ENCODE measurements at places on chromosomes 16 and 17.

DNA sequence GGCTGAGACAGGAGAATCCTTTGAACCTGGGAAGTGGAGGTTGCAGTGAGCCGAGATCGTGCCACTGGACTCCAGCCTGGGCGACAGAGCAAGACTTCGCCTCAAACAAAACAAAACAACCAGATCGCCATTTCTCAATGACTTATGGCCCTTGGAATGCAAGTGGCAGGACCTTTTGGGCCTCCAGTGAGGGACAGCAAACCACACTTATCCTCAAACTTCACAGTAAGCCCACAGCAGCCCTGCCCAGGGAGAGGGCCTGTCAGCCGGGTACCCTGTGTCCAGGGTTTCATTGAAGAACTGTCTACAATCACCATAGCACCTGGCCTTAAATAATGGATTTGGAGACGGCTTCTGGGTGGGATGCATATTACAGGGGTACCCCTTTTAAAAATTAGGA lies 11.7 kb downstream of the TRAF4 start:
- no peak for DNase-seq

- no peak for DNase-seq
Measured at GRCh38 chr16:48547530-48547929, 62.5 kb downstream of the N4BP1 start.

DNA sequence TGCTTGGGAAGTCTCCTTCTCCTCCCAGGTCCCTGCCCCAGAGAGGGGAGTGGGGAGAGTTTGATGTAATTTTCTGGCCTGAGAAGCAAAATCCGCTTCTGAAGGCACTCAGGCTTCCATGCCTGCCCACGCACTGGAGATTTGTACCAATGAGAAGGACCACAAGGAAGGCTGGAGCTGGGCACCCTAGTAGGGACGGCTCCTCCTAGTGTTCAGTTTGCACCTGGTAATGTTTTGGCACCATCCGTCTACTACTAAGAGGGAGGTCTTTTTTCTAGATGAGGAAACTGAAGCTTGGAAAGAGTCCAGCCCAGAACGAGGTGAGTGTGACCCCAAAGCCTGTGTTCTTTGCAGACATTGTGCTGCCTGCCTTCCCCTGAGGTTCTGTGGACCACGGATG lies 83.6 kb upstream of the NLRP1 start:
- no peak for DNase-seq

DNA sequence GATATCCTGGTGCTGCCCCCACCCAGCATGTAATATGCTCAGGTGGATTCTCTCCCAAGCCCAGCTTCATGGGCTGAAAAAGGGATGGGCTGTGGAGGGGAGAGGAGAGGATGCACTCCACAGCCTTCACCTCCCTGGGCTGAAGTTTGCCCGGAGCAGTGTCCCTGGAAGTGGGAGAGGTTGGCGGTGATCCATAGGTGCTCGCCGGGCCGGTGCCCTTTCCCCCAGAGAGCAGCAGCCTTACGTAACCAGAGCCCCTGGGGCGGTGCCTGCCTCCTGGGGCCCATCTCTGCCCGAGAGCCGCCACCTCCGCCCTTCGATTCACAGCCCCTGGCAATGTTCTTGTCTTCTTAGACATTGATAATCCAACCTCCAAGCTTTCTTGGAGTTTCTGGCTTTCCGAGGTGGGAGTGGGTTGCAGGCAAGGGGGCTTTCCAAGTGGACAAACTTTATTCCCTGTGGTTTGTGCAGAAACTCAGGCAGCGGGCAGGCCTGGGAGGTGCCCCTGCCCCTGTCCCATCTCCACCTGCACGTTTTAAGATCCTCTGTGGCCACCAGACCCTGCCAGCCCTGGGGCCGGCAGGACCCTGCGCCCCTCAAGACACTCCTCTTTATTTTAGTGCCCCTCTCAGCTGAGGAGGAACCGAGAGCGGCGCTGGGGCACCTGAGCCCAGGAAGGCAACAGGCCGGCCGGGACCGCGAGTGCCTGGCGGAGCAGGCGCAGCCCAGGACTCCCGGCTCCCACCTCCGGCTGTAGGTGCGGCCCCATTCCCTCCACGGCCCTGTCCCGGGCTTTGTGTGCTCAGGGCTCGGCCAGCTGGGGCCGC lies 3.1 kb upstream of the WDR90 start:
- DNase-seq: no peak

DNA sequence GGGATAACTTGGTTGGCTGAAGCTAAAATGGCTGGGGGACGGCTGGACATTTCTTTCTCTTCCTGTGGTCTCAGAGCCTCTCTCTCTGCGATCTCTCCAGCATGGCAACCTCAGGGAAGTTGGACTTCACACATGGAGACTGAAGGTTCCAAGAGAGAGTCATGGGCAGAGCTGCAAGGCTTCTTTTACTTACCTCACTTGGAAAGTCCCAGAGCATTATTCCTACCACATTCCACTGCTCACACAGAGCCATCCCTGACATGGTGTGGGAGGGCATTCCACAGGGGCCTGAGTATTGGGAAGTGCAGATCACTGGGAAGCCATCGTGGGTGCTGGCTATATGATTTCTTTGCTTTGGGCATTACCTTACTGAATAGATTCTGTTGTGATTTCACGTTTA lies 9.8 kb upstream of the SLC6A2 start:
- DNase-seq: no peak

GRCh38 chr17:51270636-51271035 lies 10.3 kb downstream of the UTP18 start:
- no peak for DNase-seq

- DNase-seq: no peak
Measured at GRCh38 chr17:2957631-2958286, 105.6 kb downstream of the OR1D5 start.
